ENCODE measurements at places on chromosomes 11 and 22.

GRCh38 chr11:81920205-81920604, 813.5 kb downstream of the FAM181B start:
- DNase-seq: no peak

GRCh38 chr11:68584097-68584496, 100.2 kb upstream of the GAL start:
- no peak for DNase-seq

GRCh38 chr11:110072930-110073329, 20.3 kb upstream of the ZC3H12C start:
- DNase-seq: no peak

DNA sequence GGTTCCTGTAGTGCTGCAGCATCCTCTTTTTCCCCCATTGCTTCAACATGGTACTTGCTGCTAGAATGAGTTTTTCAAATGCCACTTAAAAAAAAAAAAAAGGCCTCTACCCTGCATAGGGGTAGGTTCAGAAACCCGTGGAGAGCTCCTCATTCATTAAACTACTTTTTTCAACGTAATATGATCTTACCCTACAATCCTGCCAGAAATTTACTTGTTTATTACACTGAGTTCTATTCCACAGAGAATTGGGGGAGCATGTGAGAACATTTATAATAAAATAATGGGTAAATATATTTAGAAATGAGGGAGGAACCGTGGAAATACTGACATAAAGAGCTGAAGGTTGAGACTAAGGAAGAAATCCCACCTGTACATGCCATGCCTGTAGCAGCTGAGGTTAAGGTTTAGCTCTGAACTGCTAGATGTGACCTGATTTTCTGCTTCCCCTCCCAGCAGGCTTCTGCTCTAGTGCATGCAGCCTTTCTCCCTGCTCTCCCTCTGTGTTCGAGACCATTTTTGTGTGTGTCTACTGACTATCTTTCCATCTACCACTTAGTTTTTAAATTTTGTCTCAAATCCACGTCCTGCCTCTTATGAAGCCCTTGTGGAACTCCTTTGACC, 225.7 kb downstream of the DDX10 start:
- no peak for DNase-seq

- no peak for DNase-seq
These were observed 3.2 kb upstream of the PAX6 start for GRCh38 chr11:31814176-31814868.

DNA sequence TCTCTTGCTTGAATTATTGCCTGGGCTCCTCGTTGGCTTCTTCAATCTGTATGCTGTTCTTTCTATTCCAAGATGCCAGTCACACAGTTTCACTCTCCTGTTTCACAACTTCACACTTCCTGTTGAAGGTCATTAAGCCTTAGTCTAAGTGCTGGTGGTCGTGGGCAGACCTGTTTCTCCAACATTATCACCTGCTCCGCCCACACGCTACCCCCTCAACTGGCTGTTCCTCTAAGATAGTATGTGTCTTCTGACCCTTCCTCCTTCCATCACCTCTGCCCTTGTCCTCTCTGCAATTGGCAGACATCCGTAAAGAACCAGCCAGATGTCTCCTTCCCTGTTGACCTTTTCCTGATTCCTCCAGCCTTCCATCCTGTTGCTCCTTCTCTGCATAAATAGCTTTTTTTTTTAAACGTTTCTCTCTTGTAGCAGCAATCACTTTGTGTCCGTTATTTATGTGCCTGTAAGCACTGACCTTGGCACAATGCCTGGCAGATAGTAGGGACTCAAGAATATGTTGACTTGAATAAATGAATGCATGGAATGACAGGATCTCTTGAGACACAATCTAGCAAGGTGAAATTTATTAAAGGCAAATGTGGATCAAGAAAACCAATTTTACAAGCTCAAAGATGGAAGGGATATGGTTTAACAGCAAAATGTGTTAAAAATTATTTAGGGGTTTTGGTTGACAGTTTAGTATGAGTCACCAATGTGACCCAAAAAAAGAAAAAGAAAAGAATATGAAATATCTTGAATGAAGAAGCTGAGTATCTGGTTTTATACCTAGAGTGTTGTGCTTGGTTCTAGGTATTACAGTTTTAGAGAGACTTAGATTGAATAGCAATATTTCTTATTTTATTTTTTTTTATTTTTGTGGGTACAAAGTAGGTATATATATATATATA, 12.6 kb downstream of the DIXDC1 start:
- DNase-seq: no peak

- DNase-seq: no peak
These were observed 36.3 kb downstream of the CSNK2A3 start for GRCh38 chr11:11316651-11317230.

DNA sequence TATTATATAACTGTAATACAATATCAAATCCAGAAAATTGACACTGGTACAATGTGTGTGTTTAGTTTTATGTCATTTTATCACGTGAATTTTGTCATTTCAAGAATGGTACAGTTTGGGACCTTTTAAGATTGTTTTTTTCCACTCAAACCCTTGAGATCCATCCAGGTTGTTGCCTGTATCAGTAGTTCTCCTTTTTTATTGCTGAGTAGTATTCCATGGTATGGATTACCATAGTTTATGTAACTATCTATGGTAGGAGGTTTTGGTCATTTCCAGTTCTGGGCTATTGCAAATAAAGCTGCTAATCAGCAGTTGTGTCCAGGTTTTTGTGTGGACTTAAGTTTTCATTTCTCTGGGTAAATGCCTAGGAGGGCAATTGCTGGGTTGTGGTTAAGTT, 25.1 kb downstream of the EED start:
- no peak for DNase-seq

DNA sequence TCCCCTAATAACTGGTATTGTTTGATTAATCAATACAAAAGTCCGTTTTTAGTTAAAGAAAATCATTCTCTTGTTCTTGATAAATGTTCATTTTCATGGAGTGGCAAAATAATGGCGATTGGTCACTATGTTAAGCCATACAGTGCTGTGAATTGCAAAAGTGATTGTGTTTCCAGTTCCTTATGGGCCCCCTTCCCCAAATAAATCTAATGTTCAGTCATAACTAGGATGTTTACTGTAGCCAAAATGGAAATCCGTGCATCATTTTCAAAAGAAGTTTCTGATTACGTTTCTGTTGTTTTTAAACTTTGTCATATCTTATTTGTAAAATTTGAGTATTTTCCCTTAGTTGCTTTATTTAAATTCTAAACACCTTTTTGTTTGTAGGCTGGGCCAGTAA, 845 bp downstream of the RBM7 start:
- no peak for DNase-seq

DNA sequence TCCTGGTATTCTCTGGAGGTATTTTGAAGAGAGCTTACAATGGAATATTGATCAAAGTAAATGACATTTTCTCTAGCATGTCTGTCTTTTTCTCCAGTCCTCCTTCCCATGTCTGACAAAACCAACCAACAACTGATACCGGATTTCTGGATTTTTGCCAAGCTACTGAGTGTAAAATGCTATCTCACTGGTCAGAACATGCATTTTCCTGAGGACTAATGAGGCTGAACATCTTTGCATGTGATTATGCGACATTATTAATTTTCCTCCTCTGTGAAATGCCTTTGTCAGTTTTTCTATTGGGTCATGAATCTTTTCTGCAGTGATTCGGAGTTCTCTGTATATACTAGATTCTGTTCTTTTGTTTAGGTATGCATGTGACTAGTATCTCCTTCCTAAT, 51.4 kb downstream of the CDON start:
- DNase-seq: no peak

DNA sequence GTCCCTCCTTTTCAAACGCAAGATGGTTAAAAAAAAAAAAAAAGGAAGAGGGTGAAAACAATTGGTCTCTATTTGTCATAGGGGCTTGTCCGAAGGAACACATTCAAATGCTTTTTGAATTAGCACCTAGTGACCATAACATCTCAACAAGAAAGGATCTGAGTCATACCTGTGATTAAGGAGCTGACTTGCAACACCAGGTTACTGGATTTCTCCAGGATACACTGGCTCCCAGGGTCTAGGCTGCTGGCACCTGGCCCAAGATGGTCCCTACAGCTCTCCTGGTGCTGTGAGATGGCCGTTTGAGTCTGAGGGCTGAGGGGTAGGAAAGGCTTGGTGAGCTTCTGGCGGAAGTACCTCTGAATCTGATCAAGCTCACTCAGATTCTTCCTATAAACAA, 28.4 kb upstream of the UCP3 start:
- no peak for DNase-seq

DNA sequence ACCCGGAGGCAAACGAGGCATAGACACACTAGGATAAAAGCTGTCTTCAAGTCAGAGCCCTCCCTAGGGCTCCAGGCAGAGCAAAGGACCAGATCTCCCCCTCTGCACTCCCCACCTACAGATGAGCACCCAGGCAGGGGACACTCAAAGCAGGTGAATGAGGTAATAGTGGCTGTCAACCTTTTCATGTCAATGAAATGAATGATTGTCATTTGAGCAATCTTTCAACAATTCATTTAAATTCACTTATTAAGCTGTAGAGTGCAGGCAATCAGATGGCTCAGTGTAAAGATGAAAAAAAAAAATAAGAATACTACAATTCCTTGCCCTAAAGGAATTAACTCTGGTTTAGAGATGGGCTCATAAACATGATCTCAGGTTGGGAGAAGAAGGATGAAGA, 427.8 kb upstream of the ISX start:
- no peak for DNase-seq

- no peak for DNase-seq
These were observed 6.5 kb downstream of the SNAP29 start for GRCh38 chr22:20865331-20865730.

DNA sequence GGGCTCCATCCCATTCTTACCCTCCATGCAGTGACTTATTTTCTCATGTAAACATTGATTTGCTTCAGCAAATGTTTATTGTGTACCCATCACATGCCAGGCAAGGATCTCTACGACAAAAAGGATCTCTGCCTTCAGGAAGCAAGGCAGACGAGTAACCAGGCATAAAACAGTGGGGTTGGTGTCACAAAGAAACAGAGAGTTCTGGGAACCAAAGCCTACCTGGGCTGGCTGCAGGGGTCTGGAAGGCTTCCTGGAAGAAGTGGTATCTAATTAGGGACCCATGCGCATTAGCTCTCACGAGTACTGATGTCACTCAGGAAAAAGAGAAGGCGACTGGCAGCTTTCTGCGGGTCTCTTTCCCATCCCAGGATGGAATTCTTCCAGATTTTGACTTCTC, 44.5 kb downstream of the KIAA1671 start:
- DNase-seq: no peak

DNA sequence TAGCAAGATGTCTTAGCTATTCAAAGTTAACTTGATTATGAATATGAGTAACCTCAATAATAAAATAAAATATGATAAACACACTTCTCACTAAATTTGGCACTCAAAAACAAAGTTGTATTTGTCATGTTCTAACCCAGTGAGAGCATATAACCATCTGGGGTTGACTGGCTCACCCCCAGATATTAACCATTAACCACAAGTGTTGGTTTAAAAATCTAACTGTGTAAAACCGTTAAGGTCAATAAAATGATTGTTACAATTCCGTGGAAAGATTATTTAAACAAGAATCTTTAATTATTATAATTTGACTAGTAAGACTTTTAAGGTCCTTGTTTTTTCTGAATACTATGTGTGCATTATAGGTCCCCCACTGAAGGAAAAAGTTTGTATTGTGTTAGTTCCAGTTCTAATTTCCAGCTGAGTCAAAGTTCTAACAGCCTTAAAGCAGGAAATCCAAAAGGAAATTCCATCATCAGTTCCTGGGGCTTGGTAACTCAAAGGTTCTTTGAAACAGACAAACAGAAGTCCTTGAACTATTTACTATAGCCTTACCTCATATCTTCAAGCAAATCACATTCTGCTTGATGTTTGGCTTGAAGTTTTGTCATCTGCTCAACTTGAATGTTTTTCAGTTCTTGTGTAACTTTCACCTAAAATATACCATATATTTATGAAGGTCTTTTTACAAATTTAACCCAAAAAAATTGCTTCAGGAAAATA, 2.5 kb downstream of the FCHSD2 start:
- DNase-seq: no peak

DNA sequence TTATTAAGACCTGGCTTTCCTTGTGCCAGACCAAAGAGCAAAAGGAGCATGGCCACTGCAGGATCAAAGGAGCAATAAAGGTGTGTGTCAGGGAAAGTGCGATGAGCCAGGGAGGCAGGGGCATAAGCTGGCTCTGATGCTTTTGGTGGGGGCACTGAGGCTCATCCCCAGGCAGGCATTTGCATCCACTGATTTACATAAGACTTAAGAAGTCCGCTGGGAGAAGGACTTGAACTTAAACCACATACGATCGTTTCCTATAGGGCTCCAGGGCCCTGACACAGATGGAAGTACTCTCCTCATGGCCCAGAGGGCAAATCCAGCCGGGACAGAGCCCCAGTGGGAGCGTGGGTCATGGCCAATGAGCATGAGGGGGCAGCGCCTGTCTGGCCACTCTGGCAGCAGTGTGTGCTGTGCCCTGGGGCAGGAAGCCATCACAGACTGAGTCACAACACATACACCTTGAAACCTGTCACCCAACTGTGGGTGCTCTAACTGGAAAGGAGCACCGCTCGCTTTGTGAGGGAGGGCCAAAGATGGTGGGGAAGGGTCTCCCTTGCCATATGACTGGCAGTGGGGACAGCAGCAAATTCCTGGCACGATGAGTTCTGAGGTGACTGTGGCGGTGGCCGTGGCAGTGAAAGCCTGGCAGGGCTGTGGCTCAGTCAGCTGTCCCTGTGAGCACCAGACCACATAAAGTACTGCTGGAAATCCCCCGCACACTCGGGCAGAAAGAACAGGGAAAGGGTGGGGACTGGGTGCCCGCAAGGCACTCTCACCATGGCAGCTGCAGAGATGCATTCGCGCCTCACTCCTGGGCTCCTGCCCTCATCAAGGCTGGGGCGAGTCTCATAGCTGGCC, 79.4 kb upstream of the LMO1 start:
- DNase-seq: no peak

DNA sequence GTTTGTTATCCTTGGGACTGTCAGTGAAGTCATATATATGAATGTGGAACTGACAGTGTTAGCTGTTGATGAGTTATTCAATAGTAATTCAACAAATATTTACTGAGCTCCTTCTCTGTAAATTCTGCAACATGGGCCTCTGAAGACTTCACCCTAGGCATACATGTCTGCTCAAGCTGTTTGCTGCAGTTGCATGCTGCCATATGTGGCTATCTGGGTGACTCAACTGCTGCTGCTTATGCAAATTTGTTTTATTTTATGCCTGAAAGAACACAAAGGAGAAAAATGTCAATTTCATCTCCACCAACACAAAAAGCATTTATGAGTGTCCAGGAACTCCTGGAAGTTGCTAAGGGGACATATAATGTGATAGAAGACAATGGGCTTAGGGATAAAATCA, 417.6 kb downstream of the AASDHPPT start:
- no peak for DNase-seq

GRCh38 chr22:21444701-21445436, 22.3 kb upstream of the TMEM191C start:
- no peak for DNase-seq

DNA sequence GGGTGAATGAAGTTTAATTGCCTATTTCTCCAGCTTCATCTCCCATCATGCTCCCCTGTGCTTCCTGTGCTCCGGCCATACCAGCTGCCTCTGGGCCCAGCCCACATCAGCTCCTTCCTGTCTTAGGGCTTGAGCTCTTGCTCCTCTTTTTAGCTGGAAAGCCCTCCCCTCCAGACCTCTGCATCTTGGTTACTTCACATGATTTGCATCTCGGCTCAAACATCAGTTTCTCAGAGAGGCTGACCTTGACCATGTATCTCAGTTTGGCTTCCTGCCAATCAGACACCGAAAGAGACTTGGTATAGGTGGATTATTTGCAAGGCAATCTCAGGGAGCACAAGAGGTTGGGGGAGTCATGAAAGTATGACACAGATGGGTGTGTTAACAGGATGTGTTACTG, 73.2 kb upstream of the TIMP3 start:
- no peak for DNase-seq

GRCh38 chr11:67983951-67984350, 19.9 kb downstream of the UNC93B1 start:
- no peak for DNase-seq
